ENCODE measurements at places on chromosomes 5 and 9.

GRCh38 chr5:77882670-77883257 is 106.6 kb upstream of the TBCA start:
- no peak for DNase-seq

- DNase-seq = peak; percentile 44
These were observed 18.5 kb upstream of the ERMP1 start for GRCh38 chr9:5851445-5851844.

DNA sequence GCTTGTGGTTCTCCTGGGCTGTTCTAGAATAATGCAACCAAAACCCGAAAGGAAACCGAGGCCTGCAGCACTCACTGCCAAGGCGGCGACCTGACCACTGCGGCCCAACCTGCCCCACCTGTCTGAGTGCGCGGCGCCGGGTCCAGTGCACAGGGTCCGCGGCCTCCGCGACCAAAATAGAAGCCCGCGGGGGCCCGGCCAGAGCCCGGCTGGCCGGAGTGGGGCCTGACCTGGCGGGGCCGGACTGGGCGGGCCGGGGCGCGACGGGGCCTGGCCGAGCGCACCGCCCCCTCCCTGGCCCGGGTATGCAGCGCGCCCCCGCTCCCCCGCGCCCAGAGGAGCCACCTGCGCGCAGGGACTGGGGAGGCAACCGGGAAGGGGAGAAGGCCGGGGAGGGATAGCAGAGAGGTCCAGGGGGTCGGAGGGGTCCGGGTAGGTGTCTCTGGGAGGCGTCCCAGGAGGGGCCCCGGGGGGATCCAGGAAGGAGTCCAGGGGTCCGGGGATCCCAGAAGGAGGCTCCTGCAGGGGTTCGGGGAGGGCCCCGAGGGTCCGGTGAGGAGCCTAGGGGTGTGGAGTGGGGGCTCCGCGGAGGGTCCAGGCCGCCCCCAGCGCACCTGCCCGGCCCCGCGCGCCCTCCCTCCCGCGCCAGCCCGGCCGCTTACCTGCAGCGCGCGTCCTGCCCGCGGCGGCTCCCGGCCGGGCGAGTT is 503 bp downstream of the SEMA4D start:
- peak; percentile 34 for DNase-seq

DNA sequence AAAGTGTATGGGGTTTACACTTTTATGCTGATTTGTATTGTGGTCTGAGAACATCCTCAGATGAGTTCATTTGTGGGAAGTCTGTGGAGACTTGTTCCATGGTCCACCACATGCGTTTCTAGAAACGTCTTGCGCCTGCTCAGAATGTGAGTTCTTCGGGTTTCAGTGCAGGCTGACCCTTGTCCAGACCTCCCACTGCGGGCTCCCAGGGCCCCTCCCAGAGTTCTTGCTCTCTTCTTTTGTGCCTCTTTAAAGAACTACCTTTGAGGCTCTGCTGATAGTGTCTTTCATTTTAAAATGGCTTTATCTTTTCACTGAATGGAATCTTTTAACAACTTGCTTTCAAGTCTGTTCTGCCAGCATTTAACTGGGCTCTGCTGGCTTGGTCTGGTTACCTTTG is 17.6 kb downstream of the NDUFS6 start:
- DNase-seq = no peak

- no peak for DNase-seq
These were observed 14.5 kb downstream of the NTNG2 start for GRCh38 chr9:132176338-132176737.

DNA sequence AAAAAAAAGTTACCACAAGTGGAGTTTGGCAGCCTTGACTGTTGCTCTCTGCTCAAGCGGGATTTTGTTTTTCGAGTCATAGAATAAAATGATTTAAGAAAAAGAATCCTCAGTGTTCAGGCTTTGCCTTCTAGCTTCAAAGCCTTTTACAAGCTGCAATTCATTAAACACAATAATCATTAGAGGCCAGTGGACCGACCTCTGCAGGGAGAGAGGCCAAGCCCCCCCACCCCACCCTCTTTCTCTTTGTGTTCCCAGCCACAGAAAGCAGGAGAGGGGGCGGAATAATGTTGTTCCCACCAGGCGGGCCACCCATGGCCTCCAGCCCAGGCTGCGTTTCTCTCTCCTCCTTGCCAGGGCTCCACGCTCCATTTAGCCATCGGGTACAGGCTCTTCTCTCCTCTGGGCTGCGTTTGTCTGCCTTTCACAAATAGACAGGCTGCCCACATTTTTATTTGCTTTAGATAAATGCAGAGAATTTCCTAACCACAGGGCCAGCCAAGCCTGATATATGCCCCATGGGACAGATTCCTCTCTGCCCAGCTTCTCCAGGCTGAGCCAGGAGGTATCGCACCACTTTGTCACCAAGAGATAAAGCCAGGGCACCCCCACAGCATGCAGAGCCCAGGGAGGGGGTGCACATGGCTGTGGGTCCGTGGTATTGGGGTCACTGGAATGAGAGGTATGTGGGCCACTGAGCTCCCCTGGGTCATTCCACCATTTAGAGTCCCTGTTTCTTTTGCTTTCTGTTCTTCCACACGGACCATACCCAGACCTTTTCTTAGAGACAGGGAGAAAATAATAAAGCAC is 318.8 kb downstream of the PIK3R1 start:
- no peak for DNase-seq

GRCh38 chr9:34383904-34384303 is 7.2 kb upstream of the MYORG start:
- no peak for DNase-seq

- no peak for DNase-seq
These were observed 39.7 kb downstream of the ADGRV1 start for GRCh38 chr5:90598293-90598692.

- DNase-seq = no peak
These were observed 3.1 kb upstream of the DOCK8 start for GRCh38 chr9:211557-211956.

GRCh38 chr9:85321561-85321960 is 420.2 kb downstream of the AGTPBP1 start:
- DNase-seq = no peak

- no peak for DNase-seq
These were observed 9.8 kb upstream of the CTSL start for GRCh38 chr9:87716141-87716540.

GRCh38 chr5:124395926-124396325 is 350.5 kb downstream of the ZNF608 start:
- DNase-seq = no peak

- no peak for DNase-seq
These were observed 285.7 kb downstream of the DNAH5 start for GRCh38 chr5:13658761-13659160.

- DNase-seq = no peak
These were observed 3.5 kb upstream of the PHYHD1 start for GRCh38 chr9:128917151-128917849.

GRCh38 chr5:167565189-167565954 is 726.1 kb upstream of the WWC1 start:
- DNase-seq = no peak

DNA sequence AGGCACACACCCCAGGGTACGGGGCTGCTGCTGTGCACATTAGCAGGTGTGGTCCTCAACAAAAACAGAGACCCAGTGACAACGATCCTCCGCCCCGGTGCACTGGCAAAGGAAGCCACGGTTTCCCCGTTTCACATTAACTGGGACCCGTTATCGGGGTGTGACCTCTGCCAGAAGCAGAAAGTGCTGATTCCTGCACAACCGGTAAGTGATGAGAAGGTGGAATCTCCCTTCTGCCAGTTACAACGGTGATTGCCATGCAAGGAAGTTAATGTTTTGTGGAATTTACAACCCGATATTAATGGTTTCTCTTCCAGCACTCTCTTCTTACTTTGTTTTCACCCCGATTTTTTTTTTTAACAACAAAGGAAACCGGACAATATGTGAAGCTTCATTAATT is 294.9 kb upstream of the IRX1 start:
- DNase-seq = no peak

- no peak for DNase-seq
These were observed 13.7 kb upstream of the ARAP3 start for GRCh38 chr5:141695627-141696215.

DNA sequence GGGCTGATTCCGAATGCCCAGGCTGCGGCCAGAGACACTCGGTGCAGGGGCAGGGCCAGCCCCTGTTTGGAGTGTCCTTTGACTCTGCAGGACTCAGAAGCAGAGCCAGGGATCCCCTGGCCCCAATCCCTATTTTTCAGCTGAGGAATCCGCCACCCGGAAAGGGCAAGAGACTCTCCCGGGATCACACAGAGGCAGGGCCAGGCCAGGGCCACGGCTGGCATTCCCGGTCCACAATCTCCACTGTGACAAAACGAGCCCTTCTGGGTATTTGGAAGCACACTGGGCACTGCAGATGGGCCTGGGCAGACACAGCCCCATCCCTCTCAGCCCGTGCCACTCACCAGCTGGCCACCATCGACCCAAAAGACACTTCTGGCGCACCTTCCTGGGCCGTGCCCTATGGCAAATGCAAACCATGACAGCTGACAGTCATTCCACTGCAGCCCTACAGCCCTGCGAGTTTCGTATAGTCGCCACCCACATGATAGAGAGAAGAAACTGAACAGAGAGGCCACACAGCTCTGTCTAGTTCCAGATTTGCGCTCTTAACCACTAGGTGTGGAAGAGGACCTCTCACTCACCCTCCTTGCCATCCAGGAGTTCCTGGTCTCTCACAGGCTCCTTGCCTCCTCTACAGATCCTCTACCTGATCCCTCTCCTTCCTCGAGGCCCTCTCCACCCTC is 13.3 kb downstream of the NR5A1 start:
- no peak for DNase-seq

DNA sequence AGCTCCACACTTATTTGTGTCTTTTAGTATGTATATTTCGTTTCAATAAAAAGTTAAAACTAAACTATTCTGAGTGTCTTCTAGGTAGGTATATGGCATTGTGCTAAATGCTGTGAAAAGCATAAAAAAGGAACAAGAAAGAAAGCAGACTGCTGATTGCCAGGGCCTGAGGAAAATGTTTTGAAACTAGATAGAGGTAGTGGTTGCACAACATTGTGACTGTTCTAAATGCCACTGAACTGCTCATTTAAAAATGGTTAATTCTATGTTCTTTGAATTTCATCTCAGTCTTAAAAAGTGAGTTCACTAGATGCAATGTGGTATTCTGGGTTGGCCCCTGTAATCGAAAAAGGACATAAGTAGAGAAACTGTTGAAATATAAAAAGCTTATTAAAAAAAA is 2.6 kb upstream of the ALAD start:
- no peak for DNase-seq

DNA sequence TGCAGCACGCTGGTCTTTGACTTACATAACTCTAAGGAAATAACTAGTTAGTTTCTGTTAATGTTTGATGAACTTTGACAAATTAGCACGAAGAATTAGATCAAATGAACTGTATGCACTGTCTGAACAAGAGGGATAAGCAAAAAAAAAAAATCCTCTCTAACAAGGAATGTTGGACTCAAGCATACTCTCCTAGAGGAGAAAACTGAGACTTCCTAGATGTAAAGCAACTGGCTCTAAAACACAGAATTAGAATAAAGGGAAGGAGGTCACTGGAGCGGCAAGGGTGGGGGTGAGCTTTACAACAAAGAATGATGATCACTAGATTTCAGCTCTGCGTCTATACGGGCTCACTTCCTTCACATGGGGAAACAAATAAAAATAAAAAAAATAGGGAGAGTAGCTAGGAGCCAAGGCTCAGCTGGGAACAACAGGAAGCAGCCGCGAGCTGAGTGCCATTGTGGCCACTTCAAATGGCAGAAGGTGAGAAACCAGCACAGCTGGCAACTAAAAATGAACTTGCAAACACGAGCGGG is 48.7 kb upstream of the CEMIP2 start:
- no peak for DNase-seq

DNA sequence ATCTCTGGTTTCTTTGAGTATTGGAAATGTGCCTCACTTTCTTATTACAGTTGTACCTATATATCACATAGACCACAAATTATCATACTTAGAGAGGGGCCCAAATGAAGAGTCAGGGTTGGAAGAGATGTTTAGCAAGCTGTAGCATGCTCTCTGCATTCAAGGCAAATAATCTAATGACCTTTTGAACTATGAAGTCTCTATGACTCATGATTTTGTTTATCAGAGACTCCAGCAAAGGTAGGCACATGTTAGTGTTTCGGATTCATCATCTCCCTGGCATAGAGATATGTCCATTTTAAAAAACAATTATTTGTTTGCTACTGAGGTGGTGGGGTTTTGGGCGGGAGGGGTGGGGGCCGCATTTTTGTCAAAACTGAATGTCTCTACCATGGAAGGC is 2000.1 kb downstream of the EFNA5 start:
- DNase-seq = no peak

DNA sequence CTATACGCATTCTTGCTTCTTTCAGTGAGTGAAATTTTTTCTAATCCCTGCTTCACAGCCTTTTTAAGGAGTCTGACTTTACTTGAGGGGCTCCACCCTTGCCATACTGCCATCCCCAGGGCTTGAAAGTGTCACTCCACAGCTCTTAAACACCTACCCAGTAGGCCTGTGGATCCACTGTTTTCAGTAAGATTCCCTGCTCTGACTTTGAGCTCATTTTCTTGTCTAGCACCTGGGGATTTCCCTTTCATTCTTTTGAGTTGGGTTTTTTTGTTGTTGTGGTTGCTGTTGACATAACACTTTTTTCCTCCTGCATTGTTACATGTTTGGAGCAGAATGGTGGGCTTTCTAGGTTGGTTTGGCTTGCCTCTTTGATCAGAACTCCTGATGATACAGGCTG is 23.6 kb downstream of the SREK1IP1 start:
- DNase-seq = no peak

- DNase-seq = no peak
These were observed 48.2 kb downstream of the ADAMTS12 start for GRCh38 chr5:33843579-33843978.

GRCh38 chr9:136306211-136307208 is 2.6 kb upstream of the CCDC187 start:
- no peak for DNase-seq

All from CD4-positive, alpha-beta T cell treated with Interleukin-1 beta for 1 hour (primary cell).